ENCODE measurements at places on chromosomes 3 and 15.

DNA sequence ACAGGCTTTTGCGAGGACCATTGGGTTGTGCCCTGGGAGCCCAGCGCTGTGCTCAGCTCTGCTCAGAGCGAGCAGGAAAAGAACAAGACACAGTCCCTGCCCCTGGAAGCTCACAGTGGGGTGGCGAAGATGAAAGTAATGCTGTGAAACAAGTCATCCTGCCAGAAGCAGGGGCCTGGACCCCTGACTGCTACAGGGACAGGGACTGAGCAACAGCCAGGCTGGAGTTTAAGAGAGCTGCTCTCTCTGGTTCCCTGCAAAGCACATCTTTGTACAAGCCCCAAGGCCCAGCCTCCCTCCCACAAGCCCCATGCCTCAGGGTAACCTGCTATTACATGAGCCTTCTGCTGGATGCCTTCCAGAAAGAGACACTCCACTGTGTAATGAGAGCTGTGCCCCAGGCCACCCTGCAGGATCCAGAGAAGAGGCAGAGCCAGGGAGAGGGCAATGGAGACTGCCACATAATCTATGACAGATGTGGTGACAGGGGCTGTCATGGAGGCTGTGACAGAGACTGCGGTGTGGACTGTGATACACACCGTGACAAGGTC is 7.1 kb upstream of the HCN4 start:
- no peak for DNase-seq

DNA sequence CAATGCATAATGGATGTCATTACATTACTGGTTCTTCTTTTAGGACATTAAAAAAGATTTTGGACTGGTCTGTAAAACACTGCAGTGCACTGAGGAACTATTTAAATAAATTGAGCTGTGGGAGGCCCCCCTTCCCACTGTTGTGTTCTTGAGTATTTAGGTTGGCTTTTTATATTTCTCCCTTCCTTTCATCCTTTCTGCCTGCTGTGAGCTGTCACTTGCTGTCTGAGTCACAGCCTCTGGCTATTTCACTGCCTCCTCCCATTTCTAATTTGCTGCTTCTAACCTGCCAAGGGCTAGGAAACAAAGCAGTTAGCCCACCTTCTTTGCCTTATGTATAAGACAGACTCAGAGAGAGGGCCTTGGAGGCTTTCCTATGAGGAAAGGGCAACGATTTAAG is 89.0 kb upstream of the FNDC3B start:
- DNase-seq, result no peak

- DNase-seq, result no peak
These were observed 15.4 kb upstream of the ATP2C1 start for GRCh38 chr3:130878464-130878863.

DNA sequence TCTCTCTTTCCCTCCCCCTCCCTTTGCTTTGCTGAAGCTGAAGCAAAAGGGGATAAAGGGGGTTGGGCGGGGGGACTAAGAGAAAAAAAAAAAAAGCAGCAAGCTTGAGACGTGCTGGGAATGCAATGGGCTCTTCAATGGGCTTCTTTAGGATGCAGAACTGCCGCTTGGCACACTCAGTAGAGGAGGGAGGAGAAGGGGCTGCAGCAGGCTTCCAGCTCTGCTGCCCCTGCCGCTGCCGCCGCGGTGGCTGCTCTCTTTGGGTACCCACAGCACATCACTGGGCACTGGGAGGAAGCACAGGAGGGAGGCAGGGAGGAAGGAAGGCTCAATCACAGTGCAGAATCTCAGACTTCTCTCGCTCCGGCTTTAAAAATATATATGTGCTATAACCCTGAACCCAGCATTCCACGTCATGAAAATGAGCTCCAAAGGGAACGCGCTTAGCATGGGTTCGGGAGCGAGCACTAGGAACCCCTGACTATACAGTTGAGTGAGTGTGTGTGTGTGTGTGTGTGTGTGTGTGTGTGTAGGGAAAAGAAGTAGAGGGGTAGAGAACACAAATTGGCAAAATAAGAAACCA is 3.5 kb downstream of the SLITRK3 start:
- no peak for DNase-seq

DNA sequence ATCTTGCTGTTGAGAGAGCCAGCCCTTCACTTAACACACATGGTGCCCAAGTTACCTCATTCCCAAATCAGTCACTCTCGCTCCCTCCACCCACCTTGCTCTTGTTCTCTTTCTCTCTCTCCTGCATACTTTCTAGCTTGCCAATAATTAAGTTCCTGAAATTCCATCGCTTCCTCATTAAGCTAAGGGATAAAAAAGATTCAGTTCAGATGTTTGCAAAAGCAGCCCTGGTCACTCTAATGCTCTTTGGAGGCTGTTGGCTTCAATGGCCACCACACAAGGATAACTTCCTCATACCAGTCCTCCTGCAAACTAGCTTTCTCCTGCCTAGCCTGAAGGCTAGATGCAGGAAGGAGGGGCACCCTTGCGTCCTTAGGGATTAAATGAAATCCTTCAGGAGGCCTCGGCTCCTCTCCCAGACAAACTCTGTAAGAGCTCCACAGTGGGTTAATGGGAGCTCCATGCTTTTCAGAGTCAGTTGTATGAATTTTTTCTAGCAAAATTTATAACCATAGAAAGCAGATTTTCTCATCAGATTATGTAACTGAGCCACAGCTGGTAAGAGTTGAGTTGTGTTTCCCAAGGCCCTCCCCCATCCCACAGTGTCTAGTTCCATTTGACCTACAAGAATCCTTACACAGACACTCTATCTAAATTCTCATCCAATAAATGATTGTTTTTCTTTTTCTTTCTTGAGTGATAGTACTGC is 176.6 kb upstream of the TRIM42 start:
- no peak for DNase-seq

DNA sequence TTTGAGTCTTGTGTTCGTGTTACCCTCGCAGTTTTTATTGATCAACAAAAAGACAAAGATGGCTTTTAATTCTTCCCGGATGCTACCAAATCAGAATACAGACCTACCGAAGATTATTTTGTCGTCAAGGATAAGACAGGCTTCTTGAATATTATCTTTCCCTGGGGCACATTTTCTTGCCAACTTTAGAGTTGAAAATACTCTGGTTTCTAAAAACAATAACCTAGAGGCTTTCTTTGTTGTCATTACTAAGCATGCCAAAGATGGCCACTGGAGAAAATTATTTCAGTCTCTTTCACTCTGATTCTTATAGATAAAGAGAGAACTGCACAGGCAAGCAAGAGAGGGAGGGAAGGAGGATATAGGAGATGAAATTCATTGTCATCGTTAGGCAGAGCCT is 33.9 kb downstream of the OXNAD1 start:
- no peak for DNase-seq
